Activated CD4-positive, alpha-beta memory T cell treated with anti-CD3 and anti-CD28 coated beads, Interleukin-2, amount 10 ng/mL, durations not matched to agents 7 days and 5 days (primary cell): ENCODE measurements at places on chromosomes 16 and 17. TPM values are rescaled to one million over a fixed set of nuclear protein-coding genes. Genes with fewer than 3 reads are reported as not detected.

GRCh38 chr17:35293151-35293847, 50.4 kb downstream of the SLFN5 start:
- peaks cover 16% of the 10 kb centered on the region for H3K36me3 ChIP-seq
- H3K27me3 ChIP-seq = peaks cover 32% of the 10 kb centered on the region
- H3K4me1 ChIP-seq = peaks cover 15% of the 10 kb centered on the region
- no peak overlapping the region for H3K27ac ChIP-seq

DNA sequence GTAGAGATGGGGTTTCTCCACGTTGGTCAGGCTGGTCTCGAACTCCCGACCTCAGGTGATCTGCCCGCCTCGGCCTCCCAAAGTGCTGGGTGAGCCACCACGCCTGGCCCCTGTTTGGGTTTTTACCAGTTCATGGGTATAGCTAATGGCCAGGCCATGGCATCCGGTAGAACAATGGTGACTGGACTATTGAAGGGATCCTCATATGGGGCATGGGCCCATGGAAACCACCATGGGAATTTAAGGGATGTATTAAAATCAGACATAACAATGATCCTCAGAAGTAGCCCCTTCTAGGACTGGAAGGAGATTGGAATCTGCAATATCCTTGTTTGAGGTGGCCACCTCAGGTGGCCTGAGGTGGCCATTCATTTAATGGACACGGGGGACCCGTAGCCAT, 17.5 kb upstream of the GUCY2D start:
- DNase-seq = no peak
- no peaks in the 10 kb centered on the region for H3K36me3 ChIP-seq

The NOXO1 gene
- total RNA-seq = not detected

The TEX14 gene
- total RNA-seq = 0.85 TPM

The TBC1D3 gene
- not detected for total RNA-seq
